Caki2 (cell line): ENCODE measurements at places on chromosomes 2 and 18. TPM values are rescaled to one million over a fixed set of nuclear protein-coding genes. Genes with fewer than 3 reads are reported as not detected.

The LHCGR gene
- total RNA-seq, result not detected in 2 replicates

The MBP gene
- 12.8 and 14.7 TPM in 2 replicates for total RNA-seq

The COL4A4 gene
- total RNA-seq, result 3.3 and 6.3 TPM in 2 replicates

- no peak for DNase-seq
These were observed 626.2 kb upstream of the SETBP1 start for GRCh38 chr18:44054514-44054913.

DNA sequence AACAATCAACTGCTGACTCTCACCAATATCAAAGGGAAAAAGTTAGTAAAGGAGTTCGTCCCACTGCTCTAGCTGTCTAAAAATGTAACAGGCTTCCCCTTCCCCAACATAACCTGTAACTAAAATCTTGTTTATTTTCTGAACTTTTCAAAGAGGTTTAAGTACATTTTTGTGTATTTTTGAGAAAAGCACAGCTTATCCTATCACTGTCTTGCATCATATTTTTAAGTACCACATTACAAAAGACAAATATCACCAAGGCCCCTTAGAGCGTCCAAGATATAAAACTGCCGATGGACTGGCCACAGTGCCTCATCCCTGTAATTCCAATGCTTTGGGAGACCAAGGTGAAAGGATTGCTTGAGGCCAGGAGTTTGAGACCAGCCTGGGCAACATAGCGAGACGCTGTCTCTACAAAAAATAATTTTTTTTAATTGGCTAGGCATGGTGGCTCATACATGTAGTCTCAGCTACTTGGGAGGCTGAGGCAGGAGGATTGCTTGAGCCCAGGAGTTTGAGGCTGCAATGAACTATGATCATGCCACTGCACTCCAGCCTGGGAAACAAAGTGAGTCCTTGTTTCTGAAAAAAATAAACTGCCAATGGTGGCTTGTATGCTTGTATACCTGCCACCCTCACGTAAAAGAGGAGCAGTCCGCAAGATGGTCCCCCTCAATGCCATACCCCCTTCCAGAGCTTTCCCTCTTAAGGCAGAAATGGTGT, 21.2 kb upstream of the LAPTM4A start:
- DNase-seq, result no peak

DNA sequence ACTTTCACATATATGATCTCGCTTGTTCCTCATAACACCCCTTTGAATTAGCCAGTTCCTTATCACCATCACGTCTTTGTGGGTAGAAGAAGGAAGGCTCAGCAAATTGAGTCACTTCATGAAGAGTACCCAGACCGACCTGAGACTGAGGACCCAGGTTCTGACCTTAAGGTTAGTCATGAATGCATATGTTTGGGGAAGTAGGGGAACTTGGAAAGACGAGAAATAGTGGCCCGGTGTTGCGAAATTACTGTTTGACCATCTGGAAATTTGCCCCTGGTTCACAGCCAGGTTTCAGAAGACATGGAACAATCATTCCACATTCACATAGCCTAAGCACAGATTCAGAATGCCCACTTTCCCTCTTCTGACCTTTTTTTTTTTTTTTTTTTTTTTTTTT, 59.8 kb downstream of the MEIS1 start:
- DNase-seq, result no peak

DNA sequence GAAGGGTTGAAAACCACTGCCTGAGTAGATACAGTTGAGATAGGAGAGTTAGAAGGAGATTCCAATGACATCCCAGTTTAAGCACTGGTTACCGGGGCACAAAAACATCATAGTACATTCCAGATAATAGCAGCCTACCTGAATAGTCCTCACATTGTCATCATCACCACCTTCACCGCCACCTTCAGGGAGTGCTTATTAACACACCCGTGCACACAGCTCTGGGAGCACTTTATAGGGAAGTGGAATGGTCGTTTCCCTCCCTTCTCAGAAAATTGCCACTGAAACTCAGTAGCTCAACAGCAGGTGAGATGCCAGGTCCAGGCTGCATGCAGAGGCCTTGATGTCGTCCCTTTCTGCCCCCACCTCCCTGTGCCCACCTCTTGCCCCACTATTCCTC, 8.2 kb downstream of the SERPINB7 start:
- no peak for DNase-seq

- DNase-seq, result no peak
These were observed 5.4 kb upstream of the CWC22 start for GRCh38 chr2:180012523-180012922.

DNA sequence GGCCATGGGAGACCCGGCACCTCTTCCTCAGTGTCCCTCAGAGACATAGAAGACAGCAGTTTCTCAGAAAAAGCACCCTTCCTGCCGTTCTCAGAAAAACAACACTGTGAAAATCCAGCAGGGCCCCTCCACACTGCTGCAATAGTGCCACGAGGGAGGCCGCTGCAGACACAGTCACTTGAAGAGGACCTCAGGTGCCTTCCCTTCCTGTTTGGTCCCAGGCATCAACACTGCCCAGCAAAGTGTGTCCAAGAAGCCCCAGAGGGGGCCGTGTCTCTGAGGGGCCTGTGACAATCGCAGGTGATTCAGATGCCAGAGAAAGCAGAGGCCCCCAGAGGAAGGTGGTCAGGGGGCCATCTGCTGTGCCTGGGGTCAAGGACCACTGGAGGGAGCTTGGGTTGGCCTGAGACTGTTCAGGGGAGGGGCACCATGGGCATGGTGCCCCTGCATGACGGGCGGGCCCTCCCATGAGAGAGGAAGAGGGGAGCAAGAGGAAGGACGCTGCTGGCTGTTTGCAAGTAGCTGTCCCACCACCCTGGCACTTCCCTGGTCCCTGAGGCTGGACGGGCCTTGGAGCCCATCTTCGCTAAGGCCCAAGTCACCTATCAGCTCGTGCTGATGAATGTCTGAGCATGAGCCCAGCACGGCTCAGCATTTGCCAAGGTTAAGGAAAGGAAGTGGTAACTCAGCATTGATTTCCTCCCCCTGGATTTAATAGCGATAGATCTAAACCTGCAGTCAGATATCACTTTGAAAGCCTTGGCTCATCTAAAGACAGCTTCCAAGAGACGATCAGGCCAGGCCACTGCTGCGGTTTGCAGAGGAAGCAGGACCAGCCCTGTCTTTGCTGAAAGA, 9.1 kb downstream of the TWIST2 start:
- no peak for DNase-seq
